Panc1 (cell line): ENCODE measurements at places on chromosomes 11 and 22.

DNA sequence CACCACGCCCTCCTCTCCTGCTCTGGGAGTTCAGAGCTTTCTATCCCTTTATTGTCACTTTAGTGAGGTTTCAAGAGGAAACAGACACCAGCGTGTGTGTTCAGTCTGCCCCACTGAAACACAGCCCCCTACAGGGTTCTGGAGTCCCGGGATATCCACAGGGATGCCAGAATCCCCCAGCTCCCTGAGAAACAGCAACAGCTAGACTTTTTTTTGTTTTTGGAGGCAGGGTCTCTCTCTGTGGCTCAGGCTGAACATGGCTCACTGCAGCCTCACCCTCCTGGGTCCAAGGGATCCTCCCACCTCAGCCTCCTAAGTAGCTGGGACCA, 10.4 kb downstream of the SULT4A1 start:
- DNase-seq = no peak

- DNase-seq = no peak
Measured at GRCh38 chr11:95760941-95761340, 28.6 kb downstream of the FAM76B start.

DNA sequence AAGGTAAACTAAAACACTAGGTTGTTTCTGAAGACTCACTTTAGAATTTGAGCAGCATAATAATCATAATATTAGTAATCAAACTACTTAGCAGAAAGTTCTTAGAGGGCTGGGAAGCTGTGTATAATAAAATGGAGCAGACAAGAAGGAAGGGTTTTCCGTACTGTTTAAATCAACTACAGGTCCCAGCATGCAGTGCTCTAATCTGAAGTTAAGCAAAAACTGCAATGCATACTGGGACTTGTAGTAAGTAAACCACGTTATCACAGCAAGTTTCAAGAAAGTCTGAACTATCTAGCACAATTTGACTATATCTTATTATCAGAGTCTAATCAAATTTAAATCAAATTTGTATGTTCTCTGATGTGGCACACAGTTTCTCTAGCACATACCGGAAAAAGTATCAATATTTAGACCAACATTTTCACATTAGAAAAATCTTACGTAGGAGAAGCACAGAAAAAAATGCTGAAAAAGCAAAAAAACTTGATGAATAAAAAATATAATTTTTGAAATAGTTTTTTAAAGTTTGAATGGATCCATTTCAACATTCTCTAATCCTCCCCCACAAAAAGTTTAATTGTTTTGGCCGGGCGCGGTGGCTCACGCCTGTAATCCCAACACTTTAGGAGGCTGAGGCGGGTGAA, 8.2 kb downstream of the PHF21A start:
- DNase-seq = no peak

DNA sequence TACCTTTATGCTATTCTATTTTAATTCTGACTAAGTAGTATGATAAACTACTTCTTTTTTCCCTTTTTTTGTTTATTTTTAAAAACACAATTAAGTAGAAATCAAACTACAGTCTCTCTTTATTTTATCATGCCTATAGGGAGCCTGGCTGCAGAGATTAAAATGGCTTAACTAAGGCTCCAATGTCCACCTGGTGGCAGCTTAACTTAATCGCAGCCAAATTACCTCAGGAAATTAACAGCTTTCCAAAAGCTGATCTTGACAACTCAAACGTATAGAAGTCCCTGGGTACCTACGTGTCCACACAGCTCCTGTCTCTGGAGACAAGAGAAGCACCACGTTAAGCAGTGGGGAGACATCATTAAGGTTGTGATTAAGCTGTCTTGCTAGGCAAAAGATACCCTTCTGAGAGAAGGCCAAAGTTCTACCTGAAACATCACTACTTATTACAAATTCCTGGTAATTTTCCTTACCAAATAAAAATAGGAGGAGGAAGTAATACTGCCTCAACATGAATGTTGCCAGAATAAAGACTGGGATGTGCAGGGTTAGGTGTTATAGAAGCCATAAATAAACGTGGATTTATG, 63.2 kb upstream of the SNX19 start:
- no peak for DNase-seq

- DNase-seq = no peak
Measured at GRCh38 chr22:40216041-40216756, 38.5 kb downstream of the TNRC6B start.

GRCh38 chr22:29780748-29781676, 13.8 kb downstream of the UQCR10 start:
- no peak for DNase-seq

- DNase-seq = no peak
Measured at GRCh38 chr11:115745610-115746512, 241.6 kb upstream of the CADM1 start.

GRCh38 chr11:72595292-72595684, 78.9 kb downstream of the PDE2A start:
- DNase-seq = no peak

GRCh38 chr22:48342732-48343131, 1484.9 kb downstream of the BRD1 start:
- no peak for DNase-seq

- DNase-seq = no peak
Measured at GRCh38 chr22:42937164-42937843, 77.6 kb downstream of the PACSIN2 start.

- no peak for DNase-seq
Measured at GRCh38 chr22:19722982-19723231, 432 bp upstream of the GP1BB start.

DNA sequence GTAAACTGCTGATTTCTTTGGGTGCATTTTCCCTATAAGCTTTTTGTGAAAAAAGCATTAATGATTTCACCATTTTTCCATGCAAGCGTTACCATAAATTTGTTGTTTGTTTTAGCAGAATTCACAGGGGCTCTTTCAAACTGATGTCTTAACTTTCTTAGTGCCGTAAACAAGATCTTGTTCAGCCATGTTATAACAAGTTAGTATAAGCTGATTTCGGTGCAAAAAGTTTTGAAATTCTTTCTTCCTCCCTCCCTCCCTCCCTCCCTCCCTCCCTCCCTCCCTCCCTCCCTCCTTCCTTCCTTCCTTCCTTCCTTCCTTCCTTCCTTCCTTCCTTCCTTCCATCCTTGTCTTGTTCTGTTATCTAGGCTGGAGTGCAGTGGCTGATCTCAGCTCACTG, 71.7 kb upstream of the CHORDC1 start:
- no peak for DNase-seq

DNA sequence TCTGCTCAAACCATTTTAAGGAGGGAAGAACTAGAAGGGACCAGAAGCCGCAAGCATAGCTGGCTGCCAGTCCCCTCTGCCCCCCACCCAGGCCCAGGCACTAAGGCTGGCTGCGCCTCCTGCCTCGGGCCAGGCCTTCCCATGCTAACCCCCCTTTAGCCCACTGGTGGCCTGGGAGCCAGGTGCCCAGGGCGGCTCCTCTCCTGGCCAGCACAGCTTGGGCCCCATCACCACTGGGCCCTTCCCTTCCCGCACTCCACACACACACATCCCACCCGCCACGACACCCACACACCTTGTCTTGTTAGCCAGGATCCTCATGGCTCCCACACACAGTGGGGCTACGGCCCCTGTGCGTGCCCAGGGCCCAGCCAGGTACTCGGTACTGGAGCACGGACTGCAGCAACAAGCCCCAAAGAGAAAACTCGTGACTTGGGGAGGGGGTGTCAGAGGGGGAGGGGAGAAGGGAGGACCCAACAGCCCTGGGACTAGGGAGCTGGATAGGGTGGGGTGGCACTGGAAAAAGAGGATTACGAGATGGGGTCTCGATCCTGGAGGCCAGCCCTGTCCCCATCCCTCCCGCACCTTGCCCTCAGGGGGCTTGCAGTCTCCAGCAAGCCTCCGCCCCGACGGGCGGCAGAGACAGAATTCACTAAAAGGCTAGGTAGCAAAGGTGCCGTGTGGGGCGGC, 16.0 kb downstream of the BCL9L start:
- DNase-seq = no peak

DNA sequence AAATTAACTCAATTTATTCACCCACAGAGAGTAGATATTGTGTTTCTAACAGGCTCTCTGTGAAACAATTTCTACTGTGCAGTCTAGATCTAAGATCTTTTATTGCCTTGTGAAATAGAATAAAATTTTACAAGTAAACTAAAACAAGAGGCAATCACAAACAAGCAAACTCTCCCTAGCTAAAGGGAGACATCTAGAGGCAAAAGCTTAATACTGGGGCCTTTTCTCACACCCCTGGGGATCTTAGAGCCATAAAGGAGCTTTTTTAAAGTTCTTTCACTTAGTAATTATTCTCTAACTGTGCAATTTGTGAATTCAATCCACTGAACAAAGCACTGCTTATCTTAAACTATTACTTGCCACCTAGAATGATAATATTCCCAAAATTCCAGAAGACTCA, 19.7 kb downstream of the ALG9 start:
- DNase-seq = no peak

DNA sequence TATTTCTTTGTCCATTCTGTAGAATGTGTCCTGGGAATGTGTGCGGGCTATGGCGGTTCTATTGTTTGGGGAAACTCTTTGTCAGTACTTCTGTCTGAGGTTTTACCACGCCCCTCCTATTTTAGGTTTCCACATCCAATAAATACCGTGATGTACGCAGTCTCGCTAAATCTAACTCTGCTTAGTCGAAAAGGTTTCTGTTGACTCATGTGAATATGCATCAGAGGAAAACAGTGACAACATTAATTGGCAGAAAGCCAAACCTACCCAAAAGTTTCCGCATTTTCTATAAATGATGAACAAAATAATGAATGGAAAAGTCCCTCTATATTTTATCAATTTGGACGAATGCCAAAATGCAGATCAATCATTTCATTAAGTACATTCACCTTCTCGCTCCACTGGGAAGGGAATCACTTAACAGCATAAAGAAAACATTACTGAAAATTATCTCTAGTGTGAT, 143.4 kb downstream of the MAML2 start:
- DNase-seq = no peak

GRCh38 chr22:25923914-25924313, 181.9 kb downstream of the MYO18B start:
- DNase-seq = no peak

DNA sequence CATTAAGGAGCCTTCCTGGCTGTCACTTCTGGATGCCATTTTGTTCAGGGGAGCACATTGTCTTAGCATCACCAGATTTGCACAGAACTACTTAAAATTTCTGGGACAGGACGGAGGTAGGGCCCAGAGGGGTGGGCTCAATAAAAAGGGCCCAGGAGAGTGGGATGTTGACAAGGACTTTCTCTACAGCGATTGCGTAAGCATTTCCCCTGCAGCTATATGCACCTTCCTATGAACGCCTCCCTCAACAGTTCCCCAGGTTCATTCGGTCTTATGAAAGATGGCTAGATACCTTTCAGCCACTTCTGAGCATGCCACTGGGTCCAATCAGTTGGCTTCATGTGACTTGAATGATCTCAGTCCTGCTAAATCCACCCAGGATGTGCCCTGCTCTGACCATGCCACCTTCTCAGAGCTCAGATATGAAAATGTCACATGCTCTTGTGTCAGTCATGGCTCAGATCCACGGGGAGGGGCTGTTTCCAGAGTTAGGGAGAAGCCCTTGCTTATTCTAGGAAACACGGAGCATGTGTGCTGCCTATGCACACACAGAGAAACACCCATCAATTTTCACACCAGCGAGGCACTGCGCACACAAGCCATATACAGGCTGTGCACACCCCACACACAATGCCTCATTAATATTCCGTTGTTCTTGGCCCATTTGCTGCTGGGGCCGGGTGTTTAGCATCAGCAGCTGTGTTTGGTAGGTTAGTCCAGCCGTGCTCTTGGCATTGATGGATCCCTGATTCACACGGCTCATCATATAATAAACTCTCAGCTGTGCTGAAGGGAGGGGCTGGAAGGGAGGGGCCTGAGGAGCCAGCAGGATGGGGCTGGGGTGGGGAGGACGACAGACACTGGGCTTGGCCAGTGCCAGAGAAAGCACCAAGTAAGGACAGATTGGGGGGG, 52.5 kb upstream of the NNMT start:
- DNase-seq = no peak

DNA sequence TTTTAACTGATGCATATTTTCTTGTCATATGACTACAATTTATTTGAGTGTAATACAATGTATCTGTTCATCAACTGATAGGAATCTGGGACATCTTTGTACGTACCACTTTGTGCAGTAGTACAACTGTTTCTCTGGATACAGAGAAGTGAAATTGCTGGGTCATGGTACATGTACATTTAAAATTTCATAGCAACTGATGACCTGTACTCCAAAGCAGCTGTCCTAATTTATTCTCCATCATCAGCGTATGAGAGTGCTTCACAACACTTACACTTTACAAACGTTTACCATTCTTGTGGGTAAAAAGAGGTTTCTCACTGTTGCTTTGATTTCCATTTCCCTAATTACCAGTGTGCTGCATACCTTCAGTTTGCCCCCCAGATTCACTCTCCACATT, 552.8 kb upstream of the CADM1 start:
- DNase-seq = no peak

DNA sequence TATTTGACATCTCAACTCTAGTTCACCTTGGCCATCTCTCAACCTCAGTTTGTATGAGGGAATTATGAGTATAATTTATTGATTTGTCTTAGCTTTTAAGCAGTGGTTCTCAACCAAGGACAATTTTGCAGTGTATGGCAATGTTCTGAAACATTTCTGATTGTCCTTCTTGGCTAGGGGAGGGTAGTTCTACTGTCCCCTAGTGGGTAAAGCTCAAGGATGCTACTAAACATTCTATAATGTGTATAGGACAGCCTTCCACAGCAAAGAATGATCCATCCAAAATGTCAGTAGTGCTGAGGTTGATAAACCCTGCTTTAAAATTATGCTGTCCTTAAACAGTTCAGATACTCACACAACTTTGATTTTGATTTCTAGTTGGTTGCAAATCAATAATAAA, 78.1 kb upstream of the ALKBH3 start:
- DNase-seq = no peak

DNA sequence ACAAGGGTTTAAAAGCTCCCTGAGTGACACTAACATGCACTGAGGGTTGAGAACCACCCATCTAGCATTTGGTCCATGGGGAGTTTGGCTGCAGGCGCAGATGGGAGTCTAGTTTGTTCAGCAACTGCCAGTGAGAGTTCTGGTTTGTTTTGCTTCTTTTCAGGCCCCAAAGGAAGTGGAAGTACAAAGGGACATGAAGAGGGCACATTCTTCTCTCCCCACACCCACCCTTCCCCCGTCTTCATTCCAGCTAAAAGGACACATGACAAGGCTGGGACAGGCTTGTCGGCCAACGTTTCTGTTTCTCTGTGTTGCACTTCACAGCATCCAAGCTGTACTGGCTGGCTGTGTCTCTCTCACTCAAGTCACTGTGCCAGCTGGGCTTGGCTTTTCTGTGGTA, 8.2 kb upstream of the ENDOD1 start:
- no peak for DNase-seq

DNA sequence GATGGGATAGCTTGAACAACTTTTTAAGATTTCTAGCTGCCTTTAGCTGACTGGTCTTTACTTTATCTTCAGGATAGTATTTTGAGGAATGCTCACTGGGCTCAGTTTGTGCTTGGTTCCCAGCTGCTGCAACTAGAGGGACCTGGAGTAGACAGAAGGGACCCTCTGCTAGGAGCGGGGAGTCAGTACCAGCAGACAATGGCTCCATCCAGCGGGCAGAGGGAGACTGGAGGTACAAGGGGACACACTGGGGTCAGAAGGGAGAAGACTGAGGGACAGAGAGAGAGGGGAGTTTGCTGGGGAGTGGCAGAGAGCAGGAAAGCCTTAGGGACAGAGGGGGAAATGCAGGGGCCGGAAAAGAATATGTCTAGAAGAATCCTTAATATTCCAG, 22.0 kb upstream of the ACER3 start:
- no peak for DNase-seq
